ENCODE measurements at places on chromosomes 11 and 22. TPM values are rescaled to one million over a fixed set of nuclear protein-coding genes. Genes with fewer than 3 reads are reported as not detected.

Gene GATD1
- total RNA-seq, result 27.5 TPM

Gene MPEG1
- total RNA-seq, result not detected

Gene APOBEC3F
- 1.7 TPM for total RNA-seq

Gene OR51E1
- total RNA-seq, result not detected

Gene DENND6B
- 7.8 TPM for total RNA-seq

Gene FADD
- total RNA-seq, result 62.4 TPM

Gene CCND1
- total RNA-seq, result 137 TPM

Gene OR6T1
- total RNA-seq, result not detected

Gene TEX12
- total RNA-seq, result not detected

GRCh38 chr11:19805827-19806226 is 93.2 kb downstream of the NAV2 start:
- peak; percentile 78 for DNase-seq

GRCh38 chr11:8962841-8963240 is 1.4 kb downstream of the TMEM9B start:
- no peak for DNase-seq

- DNase-seq, result peak; percentile 47
Observed at GRCh38 chr22:22770280-22770871, 117.2 kb upstream of the IGLL5 start.

DNA sequence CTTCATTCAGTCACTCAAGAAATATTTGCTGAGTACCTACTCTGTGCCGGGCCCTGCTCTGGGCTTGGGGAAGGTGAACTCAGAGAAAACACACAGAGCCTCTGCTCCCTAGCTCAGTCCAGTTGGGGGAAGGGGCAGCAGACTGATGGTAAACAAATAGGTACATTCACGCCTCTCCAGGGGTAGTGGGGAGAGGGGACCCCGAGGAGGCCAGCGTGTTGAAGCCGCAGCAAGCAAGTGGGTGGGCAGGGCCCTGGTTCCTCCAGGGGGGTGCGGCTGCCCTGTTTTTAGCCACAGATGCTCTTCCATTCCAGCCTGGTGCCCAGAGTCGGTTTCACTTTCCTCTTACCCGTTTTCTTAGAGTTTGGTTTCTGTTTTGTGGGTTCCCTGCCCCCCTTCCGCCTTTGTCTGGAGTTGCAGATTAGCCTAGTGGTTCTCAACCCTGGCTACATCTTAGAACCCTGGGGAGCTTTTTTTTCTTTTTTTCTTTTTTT is 8.7 kb downstream of the DRAP1 start:
- no peak for DNase-seq

DNA sequence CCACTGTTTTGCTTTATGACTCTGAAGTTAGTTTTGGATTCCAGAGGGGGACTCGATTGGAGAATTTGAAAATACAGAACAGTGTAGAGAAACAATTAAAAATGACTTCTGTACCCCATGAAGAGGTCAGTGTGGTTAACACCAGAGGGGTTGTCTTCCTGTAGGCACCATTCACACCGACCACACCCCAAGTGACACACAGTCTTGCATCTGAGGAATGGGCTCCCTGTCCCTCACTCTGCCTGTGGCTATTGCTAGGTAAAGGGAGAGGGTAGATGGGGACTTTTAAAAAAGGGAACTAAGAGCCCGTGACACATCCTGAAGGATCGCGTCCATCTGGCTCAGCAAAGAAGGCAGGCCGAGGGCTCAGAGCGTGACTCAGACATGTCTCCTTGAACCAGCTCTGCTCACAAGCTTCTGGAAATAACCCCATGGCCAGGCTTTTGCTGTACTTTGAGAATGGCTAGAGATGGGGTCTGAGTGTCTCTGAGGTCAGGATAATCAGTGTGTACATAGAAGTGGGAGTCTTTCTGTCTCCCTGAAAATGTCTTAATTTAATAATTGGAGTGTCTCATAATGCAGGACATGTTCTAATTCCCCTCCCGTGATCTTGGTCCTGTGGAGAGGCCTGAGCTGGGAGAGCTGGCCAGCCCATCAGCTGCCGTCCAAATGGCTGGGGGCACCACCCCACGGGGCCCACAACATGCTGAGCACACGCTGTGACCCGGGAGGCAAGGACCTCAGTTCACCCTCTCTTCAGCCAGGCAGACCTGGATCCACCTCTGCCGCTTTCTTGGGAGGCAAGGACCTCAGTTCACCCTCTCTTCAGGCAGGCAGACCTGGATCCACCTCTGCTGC is 39.3 kb downstream of the SGSM1 start:
- no peak for DNase-seq

DNA sequence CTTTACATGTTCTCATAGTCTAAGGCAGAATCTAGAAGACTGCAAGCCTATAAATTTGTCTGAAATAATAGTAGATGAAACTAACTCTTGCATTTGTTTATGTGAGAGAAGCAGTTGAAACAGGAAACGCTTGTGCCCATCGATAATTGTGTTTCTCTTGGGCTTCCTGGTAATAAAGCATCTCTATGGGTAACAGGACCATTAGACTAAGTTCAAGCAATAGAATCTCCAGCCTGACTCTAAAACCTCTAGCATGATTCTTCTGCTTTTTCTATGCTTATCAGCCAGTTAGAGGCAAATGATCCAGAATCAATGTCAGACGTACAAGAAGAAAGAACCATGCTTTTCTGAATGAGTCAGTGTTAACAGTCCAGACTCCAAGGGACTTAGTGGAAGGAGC is 1734.4 kb downstream of the LRRC4C start:
- no peak for DNase-seq

DNA sequence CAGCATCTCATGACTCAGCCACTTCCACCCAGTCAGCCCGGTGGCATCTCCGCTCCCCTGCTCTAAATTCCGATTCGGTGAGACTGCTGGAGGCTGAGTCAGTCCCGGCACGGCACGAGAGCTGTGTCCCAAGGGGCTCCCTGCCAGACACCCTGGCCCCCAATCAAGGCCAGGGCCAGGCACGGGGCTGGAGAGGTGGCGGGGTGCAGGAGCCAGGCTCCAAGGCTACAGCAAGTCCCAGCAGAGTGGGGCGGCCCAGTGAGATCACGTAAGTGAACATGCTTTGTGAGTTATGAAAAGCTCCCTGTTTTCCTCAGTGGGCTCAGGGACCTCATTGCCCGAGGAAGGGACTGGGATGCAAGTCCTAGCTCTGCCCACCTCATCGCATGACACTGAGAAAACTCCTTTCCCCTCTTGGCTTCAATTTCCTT is 3.0 kb downstream of the C11orf68 start:
- peak; percentile 90 for DNase-seq

- peak; percentile 89 for DNase-seq
Observed at GRCh38 chr22:46085828-46086576, 64.3 kb upstream of the PPARA start.

- DNase-seq, result no peak
Observed at GRCh38 chr22:20083891-20084546, 4.0 kb downstream of the DGCR8 start.

GRCh38 chr22:26970809-26971394 is 313.5 kb downstream of the MIAT start:
- no peak for DNase-seq

DNA sequence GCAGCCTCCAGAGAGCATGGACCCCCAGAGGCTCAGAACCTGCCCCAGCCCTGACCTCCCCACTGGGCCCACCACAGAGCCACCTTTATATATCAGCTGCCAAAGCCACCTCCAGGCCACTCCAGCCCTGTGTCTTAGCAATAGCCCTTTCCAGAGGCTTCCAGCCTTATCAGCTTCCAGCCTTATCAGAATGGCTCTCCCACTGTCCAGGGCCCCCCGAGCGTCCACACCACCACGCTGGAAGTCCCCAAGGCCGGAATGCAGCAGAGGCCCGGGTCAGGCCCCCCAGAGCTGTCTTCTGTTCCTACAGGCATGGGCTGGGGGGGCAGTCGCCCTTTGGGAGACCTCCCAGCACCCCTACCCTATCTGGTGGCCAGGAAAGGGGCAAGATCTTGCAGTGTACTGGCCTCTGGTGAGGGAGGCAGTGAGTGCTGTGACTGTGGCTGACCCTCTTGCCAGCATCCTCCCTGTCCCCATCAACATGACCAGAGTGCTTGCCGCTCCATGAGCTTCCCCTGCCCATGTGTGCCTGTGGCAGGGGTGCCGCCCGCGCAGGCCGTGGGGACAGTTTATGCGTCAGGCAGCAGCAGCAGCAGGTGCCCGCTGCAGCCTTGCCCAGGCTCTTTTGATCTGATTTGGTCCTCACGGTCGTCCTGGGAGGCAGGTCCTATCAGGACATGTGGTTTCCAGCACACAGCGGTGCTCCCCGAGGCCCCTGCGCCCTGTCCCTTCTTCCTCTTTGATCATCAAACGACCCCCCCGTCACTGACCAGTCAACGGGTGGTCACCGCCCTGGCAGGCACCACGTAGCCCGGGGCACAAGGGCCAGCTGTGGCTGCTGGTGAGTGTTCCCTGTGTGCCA is 15.9 kb downstream of the OSBPL5 start:
- DNase-seq, result no peak

DNA sequence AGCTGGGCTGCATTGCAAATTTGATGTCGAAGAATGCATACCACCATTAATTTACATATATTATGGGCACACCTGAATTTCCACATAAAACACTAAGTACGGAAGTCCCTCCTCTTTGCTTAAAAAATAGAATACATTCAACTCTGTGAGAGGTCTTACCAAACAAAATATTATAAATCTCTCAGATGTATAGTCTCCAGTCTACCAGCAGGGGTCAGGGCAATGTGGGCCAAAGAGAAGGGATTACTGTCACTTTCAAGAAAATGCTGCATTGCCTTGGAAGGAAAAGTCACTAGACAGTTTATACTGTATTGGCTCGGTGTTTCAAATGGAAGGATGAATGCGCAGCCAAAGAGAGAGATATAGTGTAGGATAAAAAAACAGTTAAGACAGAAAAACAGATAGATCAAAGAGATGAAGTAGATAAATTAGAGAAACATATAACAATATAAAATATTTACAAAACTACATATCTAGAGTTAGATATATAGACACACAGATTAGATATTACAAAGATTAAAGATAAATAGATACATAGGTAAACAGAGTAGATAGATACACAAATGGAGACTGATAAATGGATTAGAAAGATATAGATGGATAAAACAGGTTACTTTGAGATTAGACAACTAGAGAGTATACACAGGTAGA is 20.9 kb downstream of the SERGEF start:
- peak; percentile 21 for DNase-seq

DNA sequence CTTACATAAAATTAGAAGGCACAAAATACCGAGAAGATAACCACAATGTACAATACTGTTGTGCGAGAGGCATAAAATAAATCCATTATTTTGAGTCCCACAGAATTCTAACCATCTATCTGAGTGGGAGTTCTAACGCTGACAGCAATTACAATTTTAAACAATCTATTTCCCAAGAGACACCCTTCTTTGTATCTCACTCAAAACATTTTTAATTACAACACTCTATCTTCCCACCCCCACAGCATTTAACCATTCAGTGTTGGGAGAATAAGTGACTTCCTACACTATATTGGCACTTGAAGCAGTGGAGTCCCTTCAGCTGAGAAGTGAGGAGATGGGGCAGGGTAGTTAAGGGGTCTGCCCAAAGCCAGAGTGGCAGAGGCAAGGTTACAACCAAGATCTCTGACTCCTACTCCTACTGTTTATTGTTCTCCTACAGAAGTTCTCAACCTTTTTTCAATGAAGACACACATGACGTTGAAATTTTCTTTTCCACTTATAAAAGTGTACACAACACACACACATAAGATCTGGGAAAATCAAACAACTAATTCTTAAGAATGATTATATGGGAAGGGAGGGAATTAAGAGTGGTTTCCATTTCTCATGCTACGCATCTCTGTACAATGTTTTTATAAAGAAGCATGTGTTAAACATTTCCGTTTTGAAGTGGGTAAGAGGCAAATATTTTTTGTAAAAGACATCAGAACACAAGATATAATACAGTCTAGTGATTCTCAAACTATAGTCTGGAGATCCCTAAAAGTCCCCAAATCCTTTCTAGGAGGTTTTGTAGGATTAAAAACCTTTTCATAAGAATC is 10.9 kb downstream of the SLC25A17 start:
- DNase-seq, result no peak

DNA sequence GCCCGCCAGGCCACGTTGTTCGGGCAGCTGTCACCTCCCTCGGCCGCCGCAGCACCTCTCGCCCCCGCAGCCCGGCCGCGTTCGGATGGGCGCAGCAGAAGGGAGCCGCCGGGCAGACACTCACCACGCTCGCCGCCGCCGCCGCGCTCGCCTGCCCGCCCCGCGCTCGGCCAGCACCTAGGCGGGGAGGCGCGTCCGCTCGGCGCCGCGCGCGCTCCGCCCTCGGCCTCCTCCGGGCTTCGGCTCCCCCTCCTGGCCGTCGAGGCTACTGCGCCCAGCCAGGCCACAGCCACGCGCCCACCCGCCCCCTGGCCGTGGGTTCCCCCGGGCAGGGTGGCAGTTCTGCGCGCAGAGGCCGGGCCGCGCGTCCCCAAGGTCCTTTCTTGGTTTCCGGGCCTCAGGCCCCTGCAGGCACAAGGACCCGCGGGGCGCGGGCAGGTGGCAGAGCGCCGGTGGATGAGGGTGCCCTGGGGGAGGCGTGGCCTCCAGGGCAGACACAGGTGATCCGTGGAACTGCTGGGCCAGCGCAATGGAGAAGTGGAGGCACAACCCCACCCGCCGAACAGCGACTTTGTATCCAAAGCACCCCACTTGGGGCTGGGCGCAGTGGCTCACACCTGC is at the start of gene SLC25A22:
Gene SLC25A22 (minus strand): TSS at position 189 of the 621 bp plus-strand sequence. CDS start 3,275 bp downstream, outside the sequence.
- peak; percentile 72 for DNase-seq

DNA sequence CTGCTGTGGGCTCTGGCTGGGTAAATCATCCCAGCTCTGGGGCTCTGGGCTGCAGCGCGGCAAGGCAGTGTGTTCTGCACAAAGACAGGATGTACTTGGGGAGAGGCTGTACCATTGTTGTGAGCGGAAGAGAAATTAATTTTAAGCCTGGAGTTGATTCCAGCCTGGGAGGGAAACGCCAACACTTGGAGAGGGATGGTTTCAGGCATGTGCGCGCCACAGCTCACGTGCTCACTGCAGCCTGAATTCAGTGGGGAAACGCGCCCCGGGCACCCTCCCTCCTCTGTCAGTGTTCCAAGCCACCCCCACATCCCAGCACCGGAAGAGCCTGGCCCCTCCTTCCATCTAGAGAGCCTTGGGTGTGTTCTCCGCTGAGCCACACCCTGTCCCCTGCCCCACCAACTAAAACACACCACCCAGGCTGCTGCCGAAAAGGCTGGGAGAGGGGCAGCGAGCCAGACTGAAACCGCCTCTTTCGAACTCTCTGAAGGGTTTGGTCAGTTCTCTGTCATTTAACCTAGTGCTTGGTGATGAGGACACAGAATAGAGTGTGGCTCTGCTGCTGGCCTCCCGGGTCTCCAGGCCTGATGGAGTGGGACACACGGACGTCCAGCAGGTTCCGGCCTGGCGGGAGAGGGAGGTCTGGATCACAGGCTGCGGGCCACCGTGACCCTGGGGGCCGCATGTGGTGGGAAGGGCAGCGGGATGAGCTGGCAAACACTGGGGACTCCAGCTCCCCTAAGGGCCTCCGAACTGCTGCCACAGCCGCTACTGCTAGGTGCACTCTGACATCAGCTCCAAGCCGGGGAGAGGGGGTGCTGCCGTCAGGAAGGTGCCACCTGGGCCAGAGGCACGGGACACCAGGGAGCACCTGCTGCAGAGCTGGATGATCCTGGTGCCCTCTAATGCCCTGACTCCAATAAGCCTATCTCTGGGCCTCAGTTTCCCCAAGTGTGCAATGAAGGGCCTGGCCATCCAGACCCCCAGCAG is 230.8 kb downstream of the CTTN start:
- DNase-seq, result no peak
